RPMI8226 (cell line): ENCODE measurements at places on chromosomes 6 and 20.

GRCh38 chr6:11364971-11365397, 132.5 kb upstream of the NEDD9 start:
- DNase-seq, result no peak

DNA sequence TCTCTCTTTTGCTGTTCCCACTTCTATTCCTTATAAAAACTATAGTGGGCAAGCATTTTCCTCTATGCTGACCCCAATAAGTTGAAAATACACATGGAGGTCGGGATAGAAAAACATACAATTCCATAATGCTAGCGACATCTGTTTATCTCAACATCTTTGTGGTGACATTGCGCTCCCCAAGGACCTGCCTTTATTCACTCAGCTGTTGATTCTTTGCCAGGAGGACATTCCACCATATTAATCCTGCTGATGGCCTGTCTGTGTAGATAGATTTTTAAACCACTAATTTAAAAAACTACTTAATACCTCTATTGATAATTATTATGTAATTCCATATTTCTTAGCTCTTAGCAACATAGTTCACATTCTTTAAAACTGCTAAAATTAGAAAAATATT, 555.3 kb upstream of the MAP3K7 start:
- DNase-seq, result no peak

- DNase-seq, result no peak
Observed at GRCh38 chr6:133230052-133230451, 11.1 kb upstream of the EYA4 start.

GRCh38 chr6:35583893-35584688, 71.4 kb upstream of the TULP1 start:
- peak; percentile 83 for DNase-seq

- no peak for DNase-seq
Observed at GRCh38 chr20:54168961-54169862, 4.6 kb downstream of the CYP24A1 start.

DNA sequence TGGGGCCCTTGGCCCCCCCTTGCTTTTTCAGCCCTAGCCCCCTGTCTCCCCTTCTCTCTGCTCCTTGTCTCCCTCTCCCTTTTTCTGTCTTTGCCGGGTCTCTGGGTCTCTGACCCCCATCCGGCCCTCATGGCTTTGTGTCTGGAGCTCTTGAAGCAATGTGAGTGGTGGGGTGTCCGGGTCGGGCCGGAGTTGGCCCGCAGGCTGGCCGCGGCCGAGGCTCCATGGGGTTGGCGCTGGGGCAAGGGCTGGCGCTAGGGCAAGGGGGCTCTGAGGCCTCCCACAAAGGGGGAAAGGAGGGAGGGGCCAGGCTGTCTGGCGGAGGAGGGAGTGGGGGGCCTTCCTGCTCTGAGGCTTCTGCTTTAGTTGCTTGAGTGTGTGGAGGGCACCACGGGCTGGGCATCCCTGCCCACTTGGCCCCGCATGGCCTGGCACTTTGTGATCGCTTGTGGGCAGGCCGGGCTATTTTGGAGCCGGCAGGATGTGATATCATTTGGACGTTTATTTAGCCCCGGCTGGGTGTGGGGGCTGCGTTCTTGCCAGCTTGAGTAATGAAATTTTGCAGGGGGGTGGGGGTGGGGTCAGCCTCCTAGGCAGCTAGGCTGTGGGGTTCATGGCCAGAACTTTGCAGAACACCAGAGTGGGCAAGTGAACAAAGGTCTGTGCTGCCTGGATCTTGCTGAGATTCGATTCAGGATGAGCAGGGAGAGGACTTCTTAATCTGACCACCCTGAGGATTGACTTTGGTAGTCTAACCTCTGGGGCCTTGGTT, 78.7 kb upstream of the MYL9 start:
- no peak for DNase-seq

- no peak for DNase-seq
Observed at GRCh38 chr6:25042036-25042521, 106.3 kb upstream of the RIPOR2 start.

- no peak for DNase-seq
Observed at GRCh38 chr20:45944965-45945677, 10.6 kb downstream of the PCIF1 start.

GRCh38 chr6:157650261-157650640, 172.8 kb upstream of the SNX9 start:
- no peak for DNase-seq

DNA sequence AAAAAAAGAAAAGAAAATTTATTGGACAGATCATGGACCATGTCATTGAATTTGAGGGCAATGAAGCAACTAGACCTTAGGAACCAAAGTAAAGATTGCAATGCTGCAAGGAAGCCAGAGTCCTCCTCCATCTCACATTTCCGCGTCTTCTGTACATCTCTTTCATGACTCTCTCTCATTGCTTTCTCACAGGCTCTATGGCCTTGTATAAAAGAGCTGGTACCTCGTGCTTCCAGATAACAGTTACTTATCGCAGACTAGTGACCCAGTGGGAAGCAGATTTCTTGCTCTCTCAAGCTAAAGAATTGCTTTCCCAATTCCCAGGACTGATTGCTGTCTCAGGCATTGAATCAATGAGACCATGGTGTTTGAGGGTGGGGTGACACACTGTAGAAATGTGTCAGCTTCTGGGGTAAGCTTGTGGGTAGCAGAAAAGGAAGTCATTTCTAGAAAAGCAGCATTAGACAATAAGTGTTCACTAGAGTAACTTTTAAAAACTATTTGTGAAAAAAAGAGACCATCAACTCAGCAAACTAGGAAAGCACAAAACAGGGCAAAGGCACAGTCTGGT, 635.3 kb downstream of the UTRN start:
- no peak for DNase-seq

DNA sequence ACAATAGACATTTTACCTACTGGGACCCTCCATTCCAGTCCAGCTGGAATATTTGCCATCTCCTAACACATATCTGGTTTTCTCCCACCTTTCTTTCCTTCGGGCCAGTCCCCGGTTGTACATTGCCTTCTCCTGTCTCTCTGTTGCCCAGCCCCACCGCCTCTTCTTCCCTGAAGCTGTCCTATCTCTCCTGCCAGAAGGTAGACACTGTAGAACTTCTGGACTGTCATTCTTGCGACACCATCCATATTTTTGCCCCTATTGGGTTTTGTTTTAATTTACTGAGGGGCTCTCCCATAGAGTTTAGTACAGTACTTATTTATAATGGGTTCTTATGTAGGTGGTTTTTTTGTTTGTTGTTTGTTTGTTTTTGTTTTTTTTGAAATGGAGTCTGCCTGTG, 4.9 kb downstream of the PTK7 start:
- no peak for DNase-seq

- DNase-seq, result no peak
Observed at GRCh38 chr20:5463007-5463686, 146.4 kb upstream of the PROKR2 start.

GRCh38 chr20:1997483-1998192, 3.8 kb upstream of the PDYN start:
- no peak for DNase-seq

DNA sequence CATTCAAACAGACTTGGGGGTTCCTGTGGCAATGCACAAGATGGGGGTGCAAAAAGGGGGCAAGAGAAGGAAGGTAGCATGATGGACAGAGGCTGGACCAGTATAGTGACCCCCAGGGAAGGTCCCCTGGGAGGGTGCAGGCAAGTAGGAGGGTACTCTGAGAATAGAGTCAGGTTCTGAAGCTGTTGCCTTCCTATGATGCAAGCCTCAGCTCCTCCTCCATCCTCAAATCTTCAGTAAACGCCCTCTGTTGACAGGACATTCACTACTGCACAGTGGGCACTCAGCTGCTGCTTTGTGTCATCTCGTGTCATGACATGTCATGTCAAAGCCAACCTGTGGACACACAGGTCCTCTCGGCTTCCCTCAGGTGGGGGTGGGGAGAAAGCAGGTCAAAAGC, 5.8 kb upstream of the SDCBP2 start:
- no peak for DNase-seq

GRCh38 chr20:62214067-62214466, 6.0 kb downstream of the HRH3 start:
- peak; percentile 56 for DNase-seq

GRCh38 chr20:11920083-11920482, 2.4 kb downstream of the BTBD3 start:
- no peak for DNase-seq

- peak; percentile 47 for DNase-seq
Observed at GRCh38 chr20:2801286-2801728, 880 bp upstream of the CPXM1 start.

DNA sequence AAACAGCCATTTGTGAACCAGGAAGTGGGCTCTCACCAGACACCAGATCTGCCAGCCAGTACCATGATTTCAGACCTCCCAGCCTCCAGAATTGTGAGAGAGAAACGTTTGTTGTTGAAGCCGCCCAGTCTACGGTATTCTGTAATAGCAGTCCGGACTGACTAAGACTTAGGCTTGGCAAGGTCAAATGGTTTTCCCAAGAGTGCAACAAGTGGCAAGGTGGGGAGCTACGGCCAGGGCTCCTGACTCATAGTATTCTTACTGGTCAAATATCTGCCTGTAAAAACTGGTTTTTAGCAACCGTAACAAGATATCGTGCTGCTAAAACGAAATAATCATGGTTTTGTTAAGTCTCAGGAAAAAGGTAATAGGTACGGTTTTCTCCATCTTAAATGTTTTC, 37.8 kb downstream of the MCUR1 start:
- no peak for DNase-seq

- no peak for DNase-seq
Observed at GRCh38 chr20:48051794-48052474, 266.7 kb upstream of the SULF2 start.

DNA sequence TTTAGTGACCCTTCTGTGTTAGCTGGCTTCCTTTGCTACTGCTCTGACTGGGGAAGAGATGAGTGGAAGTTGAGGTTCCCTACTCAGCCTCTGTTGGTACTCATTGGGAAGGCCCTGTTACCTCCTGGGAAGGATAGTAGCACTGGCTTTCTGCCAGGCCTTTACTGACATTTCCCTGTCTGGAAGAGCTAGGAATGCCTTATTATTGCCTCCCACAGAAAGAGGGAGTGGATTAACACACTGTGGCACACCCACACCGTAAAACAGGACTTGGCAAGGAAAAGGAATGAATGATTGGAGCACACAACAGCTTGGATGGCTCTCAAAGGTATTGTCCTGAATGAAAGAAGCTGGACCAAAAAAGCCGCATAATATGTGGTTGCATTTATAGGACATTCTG, 12.2 kb downstream of the ZNF831 start:
- no peak for DNase-seq

- DNase-seq, result no peak
Observed at GRCh38 chr6:109714611-109715010, 23.5 kb downstream of the FIG4 start.

- DNase-seq, result no peak
Observed at GRCh38 chr20:32544893-32545840, 40.0 kb downstream of the NOL4L start.

DNA sequence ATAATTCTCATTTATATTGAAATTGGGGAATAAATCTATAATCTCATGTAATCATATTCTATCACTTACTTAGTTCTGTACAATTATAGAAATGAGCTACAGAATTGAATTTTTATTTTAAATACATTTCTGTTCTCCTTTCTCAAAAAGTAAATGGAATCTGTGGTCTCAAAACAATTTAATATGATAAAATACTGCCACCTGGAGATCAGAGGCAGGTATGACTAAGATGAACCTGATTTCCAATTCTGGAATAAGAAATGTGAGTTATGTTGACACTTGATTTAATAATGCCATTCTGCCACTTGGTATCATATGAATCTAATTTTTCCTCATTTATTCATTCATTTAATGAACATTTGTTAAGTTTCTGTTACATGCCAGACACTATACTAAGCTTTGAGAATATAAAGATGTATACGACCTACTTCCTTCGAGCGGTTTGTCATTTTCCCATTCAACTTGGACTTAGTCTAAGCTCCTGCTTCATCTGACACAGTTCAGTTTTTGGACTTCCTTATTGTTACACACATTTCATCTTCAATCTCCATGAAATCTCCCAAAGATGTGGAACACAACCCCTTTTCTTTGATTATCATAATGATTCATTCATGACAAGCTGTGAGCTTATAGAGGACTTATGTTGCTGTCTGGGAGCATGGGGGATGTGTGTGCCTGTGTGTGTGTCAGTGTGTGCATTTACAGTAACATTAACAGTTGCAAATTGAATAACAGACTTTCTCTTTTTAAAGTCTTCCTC, 7.5 kb upstream of the CCDC28A start:
- DNase-seq, result peak; percentile 12

DNA sequence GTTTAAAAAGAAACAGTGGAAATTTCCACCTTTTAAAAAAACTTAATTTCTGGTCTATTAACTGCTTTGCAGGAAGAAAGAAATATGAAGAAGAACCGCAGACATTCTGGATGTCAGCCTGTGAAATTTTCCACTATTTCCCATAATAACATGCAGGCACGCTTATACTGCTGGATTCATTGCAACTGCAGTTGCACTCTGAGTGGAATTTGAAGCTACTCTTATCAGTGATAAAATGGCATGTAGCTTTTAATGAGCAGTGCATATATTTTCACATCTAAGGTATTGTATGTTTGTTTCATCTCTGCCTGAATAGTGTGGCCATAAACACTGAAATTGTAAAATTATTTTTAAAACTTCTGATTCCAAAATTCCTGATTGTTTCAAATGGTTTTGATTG, 28.2 kb downstream of the NCOA3 start:
- no peak for DNase-seq

DNA sequence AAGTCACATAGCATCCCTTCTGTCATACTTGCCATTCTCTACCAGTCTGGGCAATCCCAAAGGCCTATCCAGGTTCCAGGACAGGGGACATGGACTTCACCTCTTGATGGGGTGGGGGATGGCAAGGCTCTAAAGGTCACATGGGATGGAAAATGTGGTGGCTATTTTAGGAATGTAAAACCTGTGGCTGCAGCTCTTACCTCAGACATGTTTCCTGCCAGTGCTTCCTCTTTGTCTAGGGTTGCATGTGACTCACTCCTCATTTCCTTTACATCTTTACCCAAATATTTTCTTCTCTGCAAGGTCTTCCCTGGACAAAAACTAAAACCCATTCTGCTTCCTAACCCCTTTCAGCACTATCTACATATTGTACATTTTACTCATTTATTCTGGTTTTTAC, 135.7 kb downstream of the BTBD3 start:
- DNase-seq, result peak; percentile 14

DNA sequence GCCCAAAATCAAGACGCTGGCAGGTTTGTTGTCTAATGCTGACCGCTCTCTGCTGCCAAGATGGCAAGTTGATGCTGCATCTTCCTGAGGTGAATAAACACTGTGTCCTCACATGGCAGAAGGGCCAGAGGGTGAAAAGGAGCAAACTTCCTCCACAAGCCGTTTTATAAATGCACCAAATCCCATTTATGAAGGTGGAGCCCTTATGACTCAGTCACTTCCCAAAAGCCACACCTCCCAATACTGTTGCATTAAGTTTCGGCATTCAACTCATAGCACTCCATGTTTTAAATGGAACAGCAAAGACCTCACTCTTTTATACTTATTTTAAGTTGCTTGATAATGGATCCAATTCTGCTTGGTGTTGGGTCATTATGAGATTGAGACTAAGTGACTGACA, 316.6 kb downstream of the RFPL4B start:
- no peak for DNase-seq

GRCh38 chr20:53522026-53522425, 71.6 kb downstream of the ZNF217 start:
- no peak for DNase-seq
